Pancreas (tissue), 10 donors: ENCODE measurements at places on chromosomes 1 and 21.

GRCh38 chr1:201531551-201532425 is 7.1 kb upstream of the NAV1 start:
- peak; percentile 92 for DNase-seq

- DNase-seq, result no peak
Observed at GRCh38 chr1:103496014-103496635, 29.4 kb upstream of the RNPC3 start.

DNA sequence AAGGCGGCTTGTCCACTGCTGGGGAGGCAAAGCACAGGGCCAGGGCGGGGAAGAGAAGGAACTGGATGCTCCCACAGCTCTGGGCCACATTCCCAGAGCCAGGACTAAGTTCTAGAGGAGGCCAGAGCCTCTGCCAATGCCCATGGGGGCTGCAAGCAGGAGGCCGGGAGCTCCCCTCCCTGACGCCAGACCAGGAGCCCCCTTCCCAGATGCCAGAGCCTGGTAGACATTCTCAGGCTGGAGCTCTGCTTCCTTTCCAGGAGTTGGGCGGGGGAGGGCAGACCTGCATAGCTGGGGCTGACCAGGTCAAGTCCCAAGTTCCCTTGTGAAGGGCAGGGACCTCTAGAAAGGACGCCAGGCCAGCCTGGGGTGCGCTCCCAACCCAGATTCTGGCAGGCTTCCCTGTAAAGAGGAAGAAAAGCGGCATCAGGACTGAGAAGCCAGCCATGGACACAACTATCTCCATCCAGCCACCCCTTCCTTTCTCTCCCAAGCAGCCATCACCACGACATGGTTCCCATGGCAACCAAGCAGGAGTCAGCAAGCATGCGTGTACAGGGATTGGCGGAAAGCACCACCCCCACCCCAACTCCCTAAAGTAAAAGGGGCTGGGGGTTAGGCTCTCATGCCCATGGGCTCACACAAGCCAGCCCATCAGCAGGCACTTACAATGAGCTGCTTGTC is 13.4 kb downstream of the KIF21B start:
- no peak for DNase-seq

- no peak for DNase-seq
Observed at GRCh38 chr1:229340496-229340895, 2.4 kb downstream of the CCSAP start.

DNA sequence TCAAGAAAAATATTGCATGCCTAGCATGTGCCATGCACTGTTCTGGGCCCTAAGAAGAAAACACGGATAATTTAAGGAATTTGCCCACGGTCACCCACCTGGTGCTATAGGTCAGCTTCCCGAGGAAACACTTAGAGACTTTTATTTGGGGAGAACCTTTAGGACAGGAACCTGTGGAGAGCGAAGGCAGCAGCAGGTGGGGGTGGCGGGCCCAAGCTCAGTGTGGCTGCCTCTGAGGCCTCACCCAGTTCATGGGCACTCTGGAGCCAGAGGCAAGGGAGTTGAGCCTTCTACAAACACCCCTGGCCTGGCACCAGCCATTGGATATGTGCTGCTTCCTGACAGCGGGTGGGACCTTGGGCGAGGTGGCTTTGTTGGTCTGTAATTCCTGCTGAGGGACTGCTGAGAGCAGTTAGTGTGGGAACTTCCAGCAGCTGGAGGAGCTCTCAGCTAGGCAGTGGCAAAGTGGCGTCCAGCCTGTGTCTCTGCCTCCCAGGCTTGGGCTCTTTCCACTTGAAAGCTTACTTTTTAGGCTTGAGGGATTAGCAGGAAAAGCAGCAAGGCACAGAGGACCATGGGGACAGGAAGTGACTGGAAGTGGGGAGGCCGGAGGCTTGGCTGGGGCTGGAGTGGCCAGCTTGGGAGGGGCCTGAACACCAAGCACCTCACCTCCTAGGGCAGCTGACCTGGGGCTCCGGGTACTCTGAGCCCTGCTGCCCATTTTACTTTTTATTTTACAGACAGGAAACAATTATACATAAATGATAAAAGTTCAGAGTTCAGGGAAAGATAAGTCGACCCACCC is 19.1 kb downstream of the MRPL37 start:
- peak; percentile 53 for DNase-seq

DNA sequence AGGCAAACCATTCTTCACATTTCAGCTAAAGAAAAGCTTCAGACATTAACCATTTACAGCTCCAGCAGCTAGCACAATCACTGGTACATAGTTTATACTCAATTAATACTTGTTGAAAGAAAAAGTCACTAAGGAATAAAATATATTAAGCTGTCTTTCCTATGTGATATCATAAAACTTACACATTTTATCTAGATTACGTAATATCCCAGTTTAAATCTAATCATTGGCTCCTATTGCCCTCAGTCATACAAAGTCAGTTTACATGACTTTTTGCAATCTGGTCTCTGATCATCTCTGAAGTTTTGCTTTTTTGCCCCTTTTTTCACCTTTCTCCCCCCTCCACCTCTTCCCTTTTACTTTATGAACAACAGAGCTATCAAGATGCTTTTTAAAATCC is 8.5 kb upstream of the PRRC2C start:
- DNase-seq, result no peak
